Kasumi-1 (cell line): ENCODE measurements at places on chromosomes 16 and 17.

- no peak for DNase-seq
These were observed 368.3 kb downstream of the SEC14L1 start for GRCh38 chr17:77509089-77509488.

DNA sequence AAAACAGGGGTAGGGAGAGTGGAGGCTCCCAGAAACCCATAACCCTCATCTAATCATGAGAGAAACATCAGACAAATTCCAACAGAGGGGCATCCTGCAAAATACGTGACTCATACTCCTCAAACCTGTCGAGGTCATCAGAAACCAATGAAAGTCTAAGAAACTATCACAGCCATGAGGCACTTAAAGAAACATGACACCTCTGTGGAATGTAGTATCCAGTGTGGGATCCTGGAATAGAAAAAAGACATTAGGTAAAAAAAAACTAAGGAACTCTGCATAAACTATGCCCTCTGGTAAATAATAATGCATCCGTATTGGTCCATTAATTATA, 16.4 kb downstream of the CDH5 start:
- no peak for DNase-seq

GRCh38 chr16:88534638-88535190, 35.5 kb upstream of the ZC3H18 start:
- DNase-seq, result no peak

DNA sequence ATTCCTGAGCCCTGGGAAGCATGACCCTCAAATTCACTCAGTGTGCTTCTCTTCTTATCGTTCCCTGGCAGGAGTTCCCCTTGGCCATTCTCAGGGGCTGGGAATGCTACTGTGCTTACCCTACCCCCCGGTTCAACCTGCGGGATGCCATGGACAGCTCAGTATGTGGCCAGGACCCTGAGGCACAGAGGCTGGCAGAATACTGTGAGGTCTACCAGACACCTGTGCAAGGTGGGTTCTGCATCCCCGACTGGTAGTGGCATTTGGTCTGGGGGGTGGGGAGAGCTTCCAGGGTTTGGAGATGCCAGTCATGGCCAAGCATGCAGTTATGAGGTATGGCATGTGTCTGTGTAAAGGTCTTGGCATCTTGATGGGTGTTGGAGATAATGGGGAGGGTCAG, 39.4 kb downstream of the WSCD1 start:
- no peak for DNase-seq

- DNase-seq, result no peak
These were observed 5.1 kb downstream of the SNRNP25 start for GRCh38 chr16:58491-59439.
